Occipital lobe (tissue), 3 donors: ENCODE measurements at places on chromosomes 16 and 17.

DNA sequence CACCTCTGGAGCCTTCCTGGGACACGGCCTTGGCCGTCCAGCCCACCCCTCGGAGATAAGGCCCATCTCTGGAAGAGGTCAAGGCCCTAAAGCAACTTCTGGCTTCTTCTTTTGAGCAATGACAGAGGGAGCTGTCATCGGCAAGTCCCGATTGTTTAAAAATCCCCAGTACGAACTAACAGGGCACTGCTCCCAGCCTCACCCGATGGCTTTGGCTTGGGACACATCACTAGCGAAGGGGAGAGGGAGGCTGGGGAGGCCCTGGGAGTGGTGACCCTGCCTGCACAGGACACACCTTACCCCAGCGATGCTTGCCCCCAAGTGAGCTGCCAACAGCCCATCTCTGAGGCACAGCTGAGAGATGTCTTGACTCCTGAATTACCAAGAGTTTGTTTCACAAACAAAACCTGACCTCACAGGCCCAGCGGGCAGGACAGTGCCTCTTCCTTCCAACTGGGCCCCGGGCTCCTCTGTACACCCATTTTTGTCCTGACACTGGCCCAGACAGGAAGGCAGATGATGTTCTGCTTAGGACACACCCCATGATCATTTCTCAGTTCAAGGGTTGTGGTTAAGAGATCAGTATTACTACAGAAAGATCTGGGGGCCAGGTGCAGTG, 4.8 kb downstream of the SYNGR2 start:
- no peak for DNase-seq

DNA sequence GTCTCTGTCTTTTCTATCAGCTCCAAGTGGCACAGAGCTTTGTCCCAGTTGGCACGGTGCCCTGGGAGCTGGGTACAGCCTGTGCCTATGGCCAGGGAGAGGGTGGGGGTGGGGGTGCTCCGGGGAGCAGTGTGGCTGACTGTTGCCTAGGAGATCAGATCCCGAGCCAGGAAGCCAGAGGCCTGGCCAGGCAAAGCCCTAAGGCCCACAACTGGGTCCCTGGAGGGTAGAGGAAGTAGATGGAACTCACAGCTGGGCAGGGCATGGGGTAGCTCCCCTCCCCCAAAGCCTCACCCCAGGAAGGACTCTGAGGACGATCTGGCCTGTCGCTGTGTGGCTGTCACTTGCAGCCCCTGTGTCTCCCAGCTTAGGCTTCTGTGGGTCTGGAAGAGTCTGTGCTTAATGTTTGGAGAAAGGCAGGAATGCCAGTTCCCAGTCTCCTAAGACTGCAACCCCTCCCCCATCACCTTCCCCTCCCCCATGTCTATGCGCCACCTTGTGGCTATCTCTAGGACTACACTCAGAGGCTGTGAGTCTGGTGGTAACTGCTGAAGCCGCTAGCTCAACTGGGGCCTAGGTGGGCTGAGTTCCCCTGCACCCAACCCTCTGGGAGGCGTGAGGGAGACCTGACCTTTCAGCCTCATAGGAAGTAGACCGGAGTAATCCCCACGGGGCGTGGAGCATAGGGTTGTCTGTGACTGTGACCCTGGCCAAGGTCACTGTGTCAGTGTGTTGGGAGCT, 12.6 kb downstream of the THRA start:
- peak; percentile 75 for DNase-seq

GRCh38 chr17:538181-538973, 176.3 kb downstream of the VPS53 start:
- no peak for DNase-seq

DNA sequence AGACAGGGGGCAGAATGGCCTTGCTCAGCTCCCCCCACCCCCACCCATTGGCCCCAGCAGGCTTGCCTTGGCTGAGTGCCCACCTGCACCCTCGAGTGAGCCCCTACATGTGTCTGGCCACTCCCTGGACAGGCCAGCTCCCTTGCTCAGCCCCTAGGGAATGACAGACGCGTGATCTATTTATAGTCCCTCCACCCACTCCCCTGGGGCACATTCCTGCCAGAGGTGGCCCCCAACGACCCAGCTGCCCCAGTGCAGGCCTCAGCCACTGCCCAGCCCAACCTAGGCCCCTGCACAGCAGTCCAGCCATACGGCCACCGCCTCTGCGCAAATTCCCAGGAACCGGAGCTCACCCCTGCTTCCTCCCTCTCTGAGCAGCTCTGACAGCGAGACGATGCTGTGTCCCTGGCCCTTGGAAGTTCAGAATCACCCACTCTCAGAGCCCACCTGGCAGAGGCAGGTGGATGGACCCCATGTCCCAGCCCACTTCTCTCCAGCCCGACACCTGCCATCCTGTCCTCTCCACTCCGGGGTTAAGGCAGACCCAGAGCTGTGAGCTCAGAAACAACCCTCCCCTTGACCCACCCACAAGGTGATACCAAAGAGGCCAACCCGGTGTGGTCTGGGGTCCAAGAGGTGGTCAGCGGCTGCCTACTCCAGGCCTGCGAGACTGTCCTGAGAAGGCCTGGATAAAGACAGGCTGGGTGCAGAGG, 11.5 kb upstream of the P2RX1 start:
- no peak for DNase-seq

DNA sequence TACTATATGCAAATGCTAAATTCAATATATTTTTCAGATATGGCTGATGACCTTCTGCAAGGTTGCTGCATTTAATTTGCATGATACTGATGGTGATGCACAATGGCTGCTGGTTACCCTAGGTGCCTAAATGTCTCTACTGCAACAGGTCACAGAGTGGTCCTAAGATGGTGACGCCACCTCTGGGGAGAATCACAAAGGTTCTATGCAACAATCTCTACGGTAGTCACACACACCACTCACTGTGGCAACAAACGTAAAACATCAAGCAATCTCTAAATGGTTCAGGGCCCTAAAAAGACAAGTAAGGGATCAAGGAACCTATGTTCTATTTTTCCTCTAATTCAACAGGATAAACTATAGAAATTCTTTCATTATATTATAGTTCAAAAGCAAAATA, 293.3 kb downstream of the CEP112 start:
- DNase-seq: no peak

DNA sequence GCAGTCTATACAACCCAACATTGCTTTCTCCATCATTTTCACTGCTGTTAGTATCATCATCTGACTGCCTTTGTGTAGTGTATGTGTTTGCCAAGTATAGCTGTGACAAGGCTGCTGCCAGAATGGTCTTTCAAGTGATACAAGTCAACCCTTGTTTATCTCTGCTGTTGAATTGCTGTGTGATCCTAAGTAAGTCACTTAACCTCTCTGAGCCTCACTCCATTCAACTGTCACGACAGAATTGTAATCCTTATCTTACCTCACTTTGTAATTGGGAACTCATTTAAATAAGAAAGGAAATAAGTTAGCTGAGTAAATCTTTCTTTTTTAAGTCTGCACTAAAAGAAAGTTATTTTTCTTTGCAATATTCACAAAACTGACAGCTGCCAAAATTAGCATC, 340.6 kb downstream of the CA10 start:
- no peak for DNase-seq

DNA sequence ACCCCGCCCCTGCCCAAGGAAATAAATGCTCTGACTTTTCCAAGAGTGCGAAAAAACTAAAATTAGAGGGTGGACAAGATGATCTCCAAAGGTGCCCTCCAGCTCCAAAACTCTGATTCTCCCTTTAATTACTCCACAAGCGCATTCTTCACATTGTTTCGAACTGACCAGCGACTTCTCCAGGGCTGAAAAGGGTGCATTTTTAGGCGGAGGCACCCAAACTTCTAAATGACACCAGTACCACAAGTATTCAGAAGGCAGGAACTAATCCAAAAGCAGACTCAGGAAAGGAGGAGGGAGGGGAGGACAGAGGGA, 750 bp downstream of the ZFHX3 start:
- no peak for DNase-seq

- DNase-seq: no peak
Measured at GRCh38 chr17:35705705-35706104, 25.7 kb upstream of the RASL10B start.

- DNase-seq: no peak
Measured at GRCh38 chr16:70529051-70529777, 5.6 kb downstream of the SF3B3 start.

DNA sequence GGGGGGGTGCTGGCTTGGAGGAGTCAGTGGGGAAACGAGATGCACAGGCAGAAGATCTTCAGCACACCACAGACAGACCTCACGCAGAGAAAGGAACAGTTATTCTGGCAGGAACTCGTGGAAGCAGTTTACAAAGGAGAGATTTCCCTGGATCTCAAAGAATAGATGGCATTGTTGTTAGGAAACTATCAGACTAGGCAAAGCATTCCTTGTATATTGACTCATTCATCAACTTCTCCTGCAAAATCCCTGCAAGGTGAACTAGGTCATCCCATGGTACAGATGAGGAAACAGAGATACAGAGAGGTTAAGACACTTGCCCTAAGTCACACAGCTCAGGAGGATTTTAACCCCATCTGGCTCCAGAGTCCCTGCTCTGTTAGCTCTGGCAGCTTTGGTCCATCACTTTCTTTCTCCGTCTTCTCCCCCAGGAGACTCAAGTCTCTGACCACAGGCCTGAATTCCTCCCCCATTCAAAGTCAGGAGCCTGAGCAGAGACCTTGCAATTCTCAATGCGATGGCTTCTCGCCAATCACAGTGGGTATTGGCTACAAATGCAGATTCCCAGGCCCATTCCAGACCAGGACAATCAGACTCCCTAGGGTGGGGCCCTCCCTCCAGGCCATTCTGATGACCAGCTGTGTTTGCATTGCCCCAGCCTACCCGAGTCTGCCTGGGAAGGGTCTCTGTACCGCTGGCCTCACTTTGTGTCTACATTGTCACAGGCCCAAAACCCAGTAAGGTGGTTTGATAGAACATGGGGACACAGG, 56.4 kb downstream of the LITAF start:
- no peak for DNase-seq

GRCh38 chr16:56241596-56241995, 50.3 kb downstream of the GNAO1 start:
- no peak for DNase-seq

DNA sequence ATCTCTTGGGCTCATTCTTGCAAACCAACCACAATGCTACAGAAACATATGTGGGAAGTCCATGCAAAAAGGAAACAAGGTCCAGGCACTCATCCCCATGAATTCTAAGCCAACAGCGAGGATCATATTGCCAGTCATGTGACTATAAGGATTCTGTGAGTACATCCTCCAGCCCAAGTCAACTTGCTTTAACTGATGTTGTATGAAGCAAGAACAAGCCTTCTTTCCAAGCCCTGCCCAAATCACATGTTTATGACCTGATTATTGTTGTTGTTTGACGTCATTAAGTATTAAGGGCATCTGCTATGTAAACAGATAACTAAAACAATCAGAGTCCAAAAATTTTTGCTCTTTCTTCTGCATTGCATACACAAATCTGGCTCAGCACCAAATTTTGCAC, 78.2 kb upstream of the MON1B start:
- DNase-seq: no peak

- DNase-seq: no peak
Measured at GRCh38 chr17:49819651-49820050, 28.2 kb downstream of the TAC4 start.

DNA sequence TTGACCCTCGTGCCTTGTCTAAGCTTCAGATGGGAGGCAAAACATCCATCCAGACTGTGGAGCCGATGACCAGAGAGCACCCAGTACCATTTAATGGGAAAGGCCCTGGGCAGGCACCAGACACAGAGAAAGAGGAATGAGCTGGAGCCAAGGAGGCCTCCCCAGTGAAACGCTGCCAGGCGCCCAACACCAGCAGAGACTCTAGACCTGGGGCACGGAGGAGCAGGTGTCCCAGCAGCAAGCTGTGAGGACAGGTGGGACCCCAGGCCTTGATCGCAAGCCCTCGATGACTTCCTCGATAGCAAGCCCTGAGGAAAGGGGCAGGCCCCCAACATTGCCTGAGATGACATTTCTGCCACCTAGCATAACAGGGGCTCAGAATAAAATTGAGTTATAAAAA, 62.2 kb upstream of the SIAH1 start:
- no peak for DNase-seq

DNA sequence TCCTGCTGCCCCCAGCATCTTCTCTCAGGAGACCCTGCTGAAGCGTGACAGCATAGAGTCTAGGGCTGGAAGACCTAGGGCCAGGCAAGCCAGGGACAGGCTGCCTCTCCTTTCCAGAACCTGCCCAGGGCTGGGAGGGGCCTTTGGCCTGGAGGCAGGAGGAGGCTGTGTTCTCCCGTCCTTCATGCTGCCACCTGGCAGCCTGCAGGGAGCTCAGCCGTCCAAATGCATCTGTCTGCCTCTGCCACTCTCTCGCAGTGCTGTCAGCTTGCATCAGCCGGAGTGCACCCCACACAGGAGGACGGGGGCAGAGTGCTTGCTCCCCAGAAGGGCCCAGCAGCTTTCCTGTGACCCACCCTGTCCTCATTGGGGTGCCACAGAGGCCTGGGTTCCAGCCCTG, 31.3 kb downstream of the ARHGAP23 start:
- DNase-seq: no peak

DNA sequence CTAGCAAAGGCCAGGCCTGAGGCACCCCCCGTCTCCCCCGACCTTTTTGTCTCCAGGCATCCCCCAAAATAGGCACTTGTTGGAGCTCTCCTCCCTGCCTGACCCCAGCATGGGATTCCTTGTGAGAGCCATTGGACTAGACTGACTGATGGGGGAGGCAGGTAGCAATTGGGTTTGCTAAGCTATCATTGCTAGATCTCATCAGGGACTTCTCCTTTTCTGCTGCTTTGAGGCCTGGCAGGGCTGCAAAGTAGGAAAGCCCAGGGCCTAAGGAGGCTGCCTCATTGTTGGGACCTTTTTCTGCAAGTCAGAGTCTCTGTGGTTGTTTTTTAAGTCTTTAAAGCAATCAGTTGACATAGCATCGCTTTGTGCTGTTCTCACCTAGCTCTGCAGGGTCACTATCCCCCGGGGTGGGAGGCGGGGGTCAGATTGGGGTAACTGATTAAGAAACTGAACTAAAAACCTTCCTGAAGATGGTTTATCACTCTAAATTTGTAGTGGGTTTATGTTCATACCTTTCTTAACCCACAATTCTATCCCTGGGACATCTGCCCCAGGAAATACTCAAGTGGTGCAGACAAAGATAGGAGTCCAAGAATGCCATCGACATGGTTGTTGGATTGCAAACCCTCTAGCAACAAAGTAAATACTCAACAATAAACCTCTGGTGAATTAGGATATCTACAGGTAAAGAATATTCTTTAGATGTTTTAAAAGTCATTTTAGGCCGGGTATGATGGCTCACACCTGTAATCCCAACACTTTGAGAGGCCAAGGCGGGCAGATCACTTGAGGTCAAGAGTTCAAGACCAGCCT, 28.0 kb downstream of the LLGL2 start:
- no peak for DNase-seq
